ENCODE measurements at places on chromosomes 11 and 22.

DNA sequence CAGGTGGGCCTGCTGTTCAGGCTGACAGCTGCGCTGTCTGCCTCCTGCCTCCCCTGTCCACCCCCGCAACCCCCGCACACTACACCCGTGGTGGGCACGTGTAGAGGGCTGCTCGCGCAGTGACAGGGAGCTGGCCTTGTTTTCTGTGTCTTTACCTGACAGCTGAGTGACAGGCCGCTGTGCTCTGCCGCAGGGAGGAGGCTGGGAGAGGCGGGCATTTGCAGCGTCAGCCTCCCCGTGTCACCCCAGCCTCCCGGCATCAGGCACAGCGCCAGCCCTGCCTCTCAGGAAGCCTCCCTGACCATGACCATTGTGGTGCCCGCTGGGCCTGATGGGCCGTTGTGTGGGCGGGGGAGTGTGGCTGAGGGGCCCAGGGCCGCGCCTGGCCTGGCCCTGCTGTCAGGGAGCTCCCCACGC is 32.0 kb upstream of the RELT start:
- no peak for DNase-seq

DNA sequence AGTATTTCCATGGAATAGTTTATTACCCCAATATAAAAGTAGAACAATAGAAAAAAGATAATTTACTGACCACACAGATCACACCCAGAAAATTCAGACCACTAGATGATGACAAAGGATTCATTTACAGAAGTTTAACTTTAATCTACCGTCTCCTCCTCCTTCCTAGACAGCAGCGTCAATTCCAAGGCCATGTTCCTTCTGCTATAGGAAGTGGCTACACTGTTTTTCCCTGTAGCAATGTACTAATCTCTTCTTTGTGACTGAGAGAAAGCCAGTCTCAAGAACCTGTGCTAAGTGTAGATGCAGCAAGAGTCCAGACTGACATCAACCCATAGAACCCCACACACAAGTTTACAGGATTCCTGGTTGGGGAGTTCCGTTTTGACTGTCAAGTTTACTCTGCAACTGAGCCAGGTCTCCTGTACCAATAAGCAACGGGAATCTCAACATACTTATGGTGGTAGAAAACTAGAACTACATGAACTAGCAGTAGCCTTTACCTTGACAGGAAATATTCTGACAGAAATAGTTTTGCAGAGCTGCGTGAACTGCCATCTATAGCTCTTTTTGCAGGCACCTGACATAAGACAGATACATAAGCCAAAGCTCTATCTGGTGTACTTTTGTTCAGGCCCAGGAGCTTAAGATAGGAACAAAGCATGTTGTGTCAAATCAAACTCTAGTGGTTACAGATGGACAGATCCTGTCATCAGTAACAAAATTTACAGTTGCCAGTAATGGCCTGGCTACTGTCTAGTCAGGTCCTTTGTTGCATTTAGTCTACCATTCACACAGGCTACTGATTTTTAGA is 42.9 kb downstream of the MRTFA start:
- DNase-seq: no peak

GRCh38 chr11:126341760-126342161 is 13.7 kb upstream of the ST3GAL4 start:
- DNase-seq: peak; percentile 97

DNA sequence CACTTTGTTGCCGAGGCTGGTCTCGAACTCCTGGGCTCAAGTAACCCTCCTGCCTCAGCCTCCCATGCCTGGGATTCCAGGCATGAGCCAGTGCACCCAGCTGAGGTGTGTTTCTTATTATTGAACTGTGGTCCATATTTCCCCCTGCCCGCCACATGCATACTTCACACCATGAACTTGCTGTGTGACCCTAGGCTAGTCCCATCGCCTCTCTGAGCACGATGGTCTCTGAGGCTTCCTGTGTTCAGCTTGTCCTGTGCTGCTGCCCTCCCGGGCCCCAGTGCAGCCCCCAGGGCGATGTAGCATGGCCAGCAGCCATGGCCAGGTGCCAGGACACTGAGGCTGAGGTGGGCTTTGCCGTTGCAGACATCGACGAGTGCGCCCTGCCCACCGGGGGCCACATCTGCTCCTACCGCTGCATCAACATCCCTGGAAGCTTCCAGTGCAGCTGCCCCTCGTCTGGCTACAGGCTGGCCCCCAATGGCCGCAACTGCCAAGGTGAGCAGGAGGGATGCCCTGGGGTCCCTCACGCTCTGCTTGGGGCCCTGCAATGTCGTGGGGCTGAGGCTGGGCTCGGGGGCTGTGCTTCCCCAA is 45.7 kb downstream of the FBLN1 start:
- DNase-seq: no peak

- DNase-seq: no peak
These were observed 34.9 kb upstream of the POLD3 start for GRCh38 chr11:74557526-74557925.

DNA sequence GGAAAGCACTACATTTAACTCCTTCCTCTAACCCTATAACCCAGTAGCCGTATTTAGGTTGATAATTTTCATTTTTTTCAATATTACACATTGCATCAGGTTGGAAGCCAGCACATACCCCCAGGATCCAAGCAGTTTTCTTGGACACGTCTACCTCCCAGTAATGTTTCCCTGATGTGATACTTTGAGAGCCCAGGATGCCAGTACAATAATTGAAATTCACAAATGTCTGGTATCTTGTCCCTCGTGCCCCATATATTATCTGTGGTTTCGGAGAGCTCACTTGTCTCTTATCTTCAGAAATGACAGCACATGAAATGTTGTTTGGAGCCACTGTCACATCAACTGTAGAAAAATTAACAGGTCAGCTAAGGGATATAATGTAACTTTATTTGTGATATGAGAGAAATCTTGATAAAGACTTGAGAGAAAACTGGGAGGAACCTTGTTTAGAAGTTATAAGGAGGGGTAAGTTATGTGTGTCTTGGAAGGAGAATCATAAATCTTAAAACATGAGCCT is 19.8 kb downstream of the TRIM5 start:
- no peak for DNase-seq

Measured in EL (cell line).